ENCODE measurements at places on chromosomes 2 and 18. TPM values are rescaled to one million over a fixed set of nuclear protein-coding genes. Genes with fewer than 3 reads are reported as not detected.
A peak's percentile ranks its signal among the peaks of the same experiment; 100 is the strongest.

DNA sequence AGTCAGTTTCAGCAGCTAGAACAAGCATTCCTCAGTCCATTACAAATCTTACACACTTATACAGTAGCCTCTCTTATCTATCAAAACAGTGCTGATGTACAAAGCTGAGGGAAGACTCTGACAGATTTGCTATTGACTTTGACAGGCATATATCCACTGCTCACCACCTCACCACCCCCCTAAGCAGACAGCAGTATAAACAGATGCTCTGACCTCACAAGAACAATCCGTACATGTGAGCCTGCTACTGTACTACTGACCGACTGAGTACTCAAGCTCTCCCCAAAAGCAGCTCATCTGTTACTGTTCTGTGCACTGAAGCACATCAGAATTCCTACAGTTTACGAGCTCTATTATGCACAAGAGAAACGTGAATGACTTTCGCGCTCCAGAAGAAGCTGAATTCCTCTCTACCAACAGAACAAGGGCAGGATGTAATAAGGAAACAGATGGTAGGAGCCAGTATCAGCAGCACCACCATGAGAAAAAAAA, 95.6 kb upstream of the PDE1A start:
- DNase-seq, result no peak

DNA sequence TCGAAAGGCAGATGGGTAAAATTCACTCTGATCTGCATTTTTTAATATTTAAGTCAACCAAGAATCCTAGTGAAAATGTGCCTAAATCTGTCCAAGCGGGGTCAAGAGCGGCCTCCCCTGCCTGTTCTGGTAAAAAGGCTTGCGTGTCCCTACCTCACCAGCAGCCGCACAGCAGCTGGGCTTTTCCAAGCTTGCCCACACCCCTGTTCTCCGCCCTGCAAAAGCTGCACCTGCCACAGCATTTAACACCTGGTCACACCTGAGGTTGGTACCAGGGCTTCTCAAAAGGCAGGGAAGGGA, 25.8 kb upstream of the TMEM182 start:
- DNase-seq, result peak; percentile 29

The EGR4 gene
- total RNA-seq, result not detected

The GREB1L gene
- total RNA-seq, result 0.63 TPM

The SP5 gene
- 86.9 TPM for total RNA-seq

GRCh38 chr2:27901234-27901633, 10.7 kb downstream of the BABAM2 start:
- no peak for DNase-seq

DNA sequence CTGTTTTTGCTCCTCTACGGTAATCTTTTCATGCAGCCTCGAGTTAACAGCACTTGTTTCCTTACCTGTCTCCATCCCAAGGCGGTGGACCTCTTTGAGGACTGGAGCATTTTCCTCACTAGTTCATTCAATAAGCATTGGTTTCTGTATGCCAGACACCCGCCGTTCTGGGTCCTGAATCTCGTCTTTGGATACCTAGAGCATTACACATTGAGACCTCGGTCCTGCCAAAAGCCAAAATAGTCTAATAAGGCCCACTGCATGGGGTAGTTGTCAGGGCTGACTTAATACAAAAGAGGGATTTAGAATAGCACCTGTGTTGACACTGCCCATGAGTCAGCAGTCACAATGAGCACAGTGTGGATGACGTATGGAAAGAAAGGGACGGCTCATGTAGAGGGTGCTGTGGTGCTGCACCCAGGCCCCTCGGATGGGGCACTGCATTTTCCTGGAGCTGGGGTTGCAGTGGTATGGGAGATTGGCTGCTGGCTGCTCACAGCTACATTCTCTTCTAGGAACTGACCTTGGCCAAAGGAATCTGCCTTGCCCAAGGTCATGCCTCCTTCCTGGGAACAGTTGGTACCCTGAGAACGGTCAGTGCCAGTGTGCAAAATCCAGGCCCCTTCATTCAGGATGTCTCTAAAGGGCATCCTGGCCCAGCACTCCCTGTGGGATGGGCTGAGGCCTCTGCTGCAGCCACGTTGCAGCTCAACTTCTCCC, 126.9 kb upstream of the NCK2 start:
- DNase-seq, result peak; percentile 76

The ASAP2 gene
- 7.3 TPM for total RNA-seq

The COLEC12 gene
- total RNA-seq, result 0.02 TPM

DNA sequence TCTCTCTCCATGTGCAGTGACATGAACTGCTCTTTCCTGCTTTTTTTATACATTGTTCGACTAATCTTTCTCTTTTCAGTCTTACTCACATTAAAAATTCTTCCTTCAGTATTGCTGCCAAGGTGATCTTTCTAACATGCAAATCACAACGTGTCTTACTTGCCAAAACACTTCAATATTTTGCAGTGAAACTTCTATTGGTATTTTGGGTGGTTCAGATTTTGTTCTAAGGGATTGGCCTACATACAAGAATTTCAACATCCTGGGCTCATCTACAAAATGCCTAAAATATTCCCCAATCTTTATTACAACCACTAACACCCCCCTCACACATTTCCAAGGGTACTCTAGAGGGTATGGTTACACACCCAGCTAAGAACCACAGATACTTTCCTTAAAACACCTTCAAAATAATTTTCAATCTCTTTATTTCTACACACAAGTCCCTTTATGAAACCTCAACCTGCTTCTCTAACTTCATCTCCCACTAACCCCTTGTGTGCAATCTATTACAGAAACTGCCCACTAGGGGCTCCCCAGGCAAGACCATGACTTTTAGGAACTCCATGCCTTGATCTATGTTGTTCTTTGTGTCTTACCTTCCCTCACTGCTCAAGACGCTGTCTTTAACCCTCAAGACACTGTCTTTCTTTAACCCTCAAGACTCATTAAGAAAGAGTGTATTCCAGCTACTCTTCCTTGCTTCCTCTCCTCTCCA, 50.9 kb downstream of the COL3A1 start:
- DNase-seq, result peak; percentile 18

- DNase-seq, result no peak
Observed at GRCh38 chr2:99448556-99448955, 41.3 kb downstream of the REV1 start.

The CDK5R2 gene
- total RNA-seq, result not detected

The DPP4 gene
- 57.2 TPM for total RNA-seq

The TRABD2A gene
- 0.36 TPM for total RNA-seq

- no peak for DNase-seq
Observed at GRCh38 chr2:241228081-241228859, 39.8 kb downstream of the ANO7 start.

DNA sequence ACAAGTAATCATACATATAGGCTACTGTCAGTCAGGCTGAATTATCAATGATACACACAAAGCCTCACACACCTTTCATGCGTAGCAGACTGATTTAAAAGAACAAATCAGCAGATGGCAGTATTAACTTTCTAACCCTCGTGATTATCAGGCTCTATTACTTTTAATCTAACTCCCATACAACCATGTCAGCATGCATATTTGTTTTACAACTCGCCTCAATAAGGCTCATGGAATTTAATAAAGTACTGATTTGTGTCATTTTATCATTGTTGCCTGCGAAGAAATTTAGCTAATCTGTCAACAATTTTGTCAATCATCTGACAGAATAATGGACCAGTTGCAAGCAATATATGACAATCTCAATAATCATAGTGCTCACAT, 82.8 kb downstream of the SLC25A12 start:
- peak; percentile 26 for DNase-seq

DNA sequence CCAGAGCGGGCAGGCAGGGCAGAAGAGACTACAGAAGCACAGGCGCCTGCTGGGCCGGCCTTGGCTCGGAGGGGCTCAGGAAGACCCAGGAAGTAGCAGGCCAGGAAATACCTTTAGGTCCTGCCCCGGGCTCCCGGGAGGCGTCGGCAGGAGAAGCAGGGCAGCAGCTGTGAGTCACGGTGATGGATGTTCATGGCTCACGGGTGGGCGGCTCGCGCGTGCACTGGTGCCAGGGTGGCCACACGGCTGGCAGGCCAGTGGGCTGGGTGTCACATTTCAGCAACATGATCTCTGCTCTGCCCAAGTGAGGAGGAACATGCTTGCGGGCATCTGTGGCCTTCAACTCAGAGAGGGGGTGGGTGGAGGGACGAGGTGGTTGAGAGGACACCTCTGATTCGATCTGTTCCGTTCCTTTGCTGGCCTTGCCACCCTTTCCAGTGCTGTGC, 139.3 kb downstream of the KLHL29 start:
- no peak for DNase-seq

DNA sequence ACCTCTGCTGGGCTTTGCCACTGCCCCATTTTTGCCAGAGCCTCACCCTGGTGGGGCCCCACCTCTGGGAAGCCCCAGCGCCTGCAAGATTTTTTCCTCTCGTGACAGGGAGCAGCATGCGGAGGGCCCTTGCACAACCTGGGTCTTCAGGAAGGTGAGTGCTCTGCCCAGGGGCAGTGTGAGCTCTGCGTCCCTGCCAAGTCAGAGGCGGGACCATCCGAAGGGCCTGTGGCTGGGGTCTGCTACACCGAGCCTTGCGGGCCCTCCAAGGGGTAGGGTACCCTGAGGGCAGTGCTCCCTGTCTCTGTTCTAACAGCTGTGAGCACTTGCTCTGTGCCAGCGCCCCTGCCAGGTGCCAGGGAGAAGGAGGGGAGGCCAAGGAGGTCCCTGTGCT, 5.8 kb upstream of the ODC1 start:
- no peak for DNase-seq

The LRRC30 gene
- total RNA-seq, result not detected

The ALK gene
- total RNA-seq, result not detected

The SNED1 gene
- total RNA-seq, result 0.15 TPM

The RFX8 gene
- total RNA-seq, result not detected

The KCNK3 gene
- total RNA-seq, result not detected

- DNase-seq, result no peak
Observed at GRCh38 chr18:78213361-78213994, 766.1 kb upstream of the SALL3 start.

DNA sequence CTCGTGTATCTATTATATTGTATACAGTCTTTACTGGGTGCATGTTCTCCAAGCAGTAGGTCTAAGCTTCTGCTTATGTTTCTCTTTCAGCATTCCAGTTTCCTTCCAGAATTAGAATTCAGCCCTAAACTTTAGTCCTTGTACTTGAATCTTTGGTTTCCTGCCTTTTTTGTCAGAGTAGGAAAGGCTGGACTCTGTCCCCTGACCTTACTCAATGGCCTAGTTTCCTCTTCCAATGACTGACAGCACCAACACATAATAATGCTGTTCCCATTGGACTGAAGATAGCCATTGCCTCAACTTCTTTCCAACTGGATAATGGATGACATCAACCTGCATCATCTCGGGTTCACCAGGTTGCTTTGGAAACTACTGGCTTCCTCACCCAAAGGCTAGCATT, 217.0 kb downstream of the FIGN start:
- DNase-seq, result no peak

The CHRND gene
- 0.10 TPM for total RNA-seq

DNA sequence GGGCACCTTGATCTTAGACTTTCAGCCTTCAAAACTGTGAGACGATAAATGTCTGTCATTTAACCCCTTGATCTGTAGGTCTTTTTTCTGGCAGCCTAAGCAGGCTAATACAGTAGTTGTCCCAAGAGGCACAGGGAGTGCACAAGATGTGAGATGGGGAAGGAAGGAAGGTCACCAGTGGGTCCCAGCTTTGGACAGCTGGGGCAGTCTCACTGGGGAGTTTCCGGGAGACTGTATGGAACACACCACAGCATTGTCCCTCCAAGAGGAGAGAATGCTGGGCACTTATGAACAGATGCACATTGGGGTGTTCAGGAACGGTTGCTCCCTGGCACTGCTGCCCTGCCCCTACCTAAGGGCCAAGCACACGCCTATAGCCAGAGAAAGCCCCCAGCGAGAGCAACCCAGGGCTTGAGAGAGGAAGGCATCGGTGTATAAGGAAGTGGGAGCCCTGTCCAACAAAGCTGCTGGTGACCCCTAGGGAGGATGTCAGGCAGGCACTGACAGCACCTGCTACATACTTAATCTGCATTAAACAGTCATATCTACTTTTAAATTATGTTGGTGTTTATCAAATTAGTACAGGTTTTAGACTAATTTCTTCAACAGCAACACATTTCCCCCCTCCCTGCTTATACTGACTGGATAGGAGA, 11.6 kb upstream of the NCK2 start:
- DNase-seq, result no peak

DNA sequence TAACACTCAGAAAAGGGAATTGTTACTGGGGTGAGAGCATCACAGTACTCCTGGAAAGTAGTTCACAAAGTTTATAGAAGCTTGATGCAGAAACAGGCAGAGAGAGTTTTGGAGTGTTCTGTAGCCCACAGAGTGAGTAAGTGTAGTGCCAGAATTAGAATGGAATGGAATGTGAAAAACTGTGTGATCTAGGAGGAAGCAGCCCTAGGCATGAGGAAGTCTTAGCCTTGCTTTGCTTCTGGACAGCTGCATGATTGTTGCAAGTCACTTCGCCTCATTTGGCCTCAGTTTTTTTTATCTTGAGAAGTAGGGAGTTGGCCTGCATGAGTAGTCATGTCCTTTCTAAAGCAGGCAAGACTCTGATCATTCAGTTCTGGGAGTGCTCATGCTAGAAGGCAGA, 10.9 kb downstream of the SERPINB12 start:
- DNase-seq, result no peak

DNA sequence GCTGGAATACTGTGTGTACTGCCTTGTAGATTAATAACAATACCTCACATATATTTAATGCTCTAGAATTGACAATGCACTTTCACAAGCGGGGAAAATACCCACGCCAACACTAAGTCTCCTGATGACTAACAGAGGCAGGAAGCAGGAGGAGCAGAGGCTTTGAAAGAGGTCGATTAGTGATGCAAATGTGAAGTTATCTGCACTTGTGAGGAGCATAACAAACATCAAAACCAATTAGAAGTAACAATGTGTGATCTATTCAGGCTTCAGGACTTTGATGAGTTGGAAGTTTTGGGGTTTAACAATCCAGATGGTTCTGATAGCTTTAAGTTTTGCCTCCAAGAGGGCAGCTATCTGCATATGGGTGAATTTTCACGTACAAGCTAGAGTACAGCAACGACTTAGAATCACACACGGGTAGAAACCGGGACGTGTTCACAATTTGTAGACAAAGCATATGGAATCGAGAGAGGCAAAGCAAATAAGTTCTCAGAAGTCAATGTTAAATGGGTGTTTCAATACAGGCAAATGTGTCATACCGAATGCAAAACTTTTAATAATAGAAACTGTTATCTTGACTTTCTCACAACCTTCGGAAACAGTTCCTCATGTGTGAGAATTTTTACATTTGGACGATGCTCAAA, 114.5 kb downstream of the METTL8 start:
- no peak for DNase-seq

The ZNF396 gene
- total RNA-seq, result 1.6 TPM

GRCh38 chr2:222240676-222241049, 58.1 kb downstream of the PAX3 start:
- no peak for DNase-seq
